ENCODE measurements at places on chromosomes 16 and 17.

DNA sequence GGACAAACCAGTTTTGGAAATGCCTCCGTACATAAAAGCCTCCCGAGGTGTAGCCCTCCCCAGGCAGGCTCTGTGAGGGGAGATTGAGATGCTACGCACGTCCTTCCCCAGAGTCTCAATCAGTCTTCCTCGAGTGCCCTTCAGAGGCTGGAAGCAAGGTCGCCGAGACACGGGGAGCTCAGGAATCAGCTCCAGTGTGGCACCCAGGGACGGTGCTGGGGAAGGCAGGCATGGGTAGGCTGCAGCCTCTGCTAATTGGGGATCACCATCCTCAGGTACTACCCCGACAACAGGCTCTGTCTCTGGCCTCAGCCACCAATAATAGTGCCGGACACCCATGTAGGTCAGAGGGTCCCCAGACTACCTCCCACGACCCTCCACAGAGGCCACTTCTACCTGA is 28.1 kb upstream of the GSG1L start:
- DNase-seq, result no peak

GRCh38 chr16:2026461-2027023 is at the start of gene NHERF2:
NHERF2 (plus strand) TSS chr16:2026902; CDS start chr16:2027006, 104 bp downstream.
- no peak for DNase-seq

- no peak for DNase-seq
Measured at GRCh38 chr17:79086609-79087427, 12.2 kb downstream of the ENGASE start.

DNA sequence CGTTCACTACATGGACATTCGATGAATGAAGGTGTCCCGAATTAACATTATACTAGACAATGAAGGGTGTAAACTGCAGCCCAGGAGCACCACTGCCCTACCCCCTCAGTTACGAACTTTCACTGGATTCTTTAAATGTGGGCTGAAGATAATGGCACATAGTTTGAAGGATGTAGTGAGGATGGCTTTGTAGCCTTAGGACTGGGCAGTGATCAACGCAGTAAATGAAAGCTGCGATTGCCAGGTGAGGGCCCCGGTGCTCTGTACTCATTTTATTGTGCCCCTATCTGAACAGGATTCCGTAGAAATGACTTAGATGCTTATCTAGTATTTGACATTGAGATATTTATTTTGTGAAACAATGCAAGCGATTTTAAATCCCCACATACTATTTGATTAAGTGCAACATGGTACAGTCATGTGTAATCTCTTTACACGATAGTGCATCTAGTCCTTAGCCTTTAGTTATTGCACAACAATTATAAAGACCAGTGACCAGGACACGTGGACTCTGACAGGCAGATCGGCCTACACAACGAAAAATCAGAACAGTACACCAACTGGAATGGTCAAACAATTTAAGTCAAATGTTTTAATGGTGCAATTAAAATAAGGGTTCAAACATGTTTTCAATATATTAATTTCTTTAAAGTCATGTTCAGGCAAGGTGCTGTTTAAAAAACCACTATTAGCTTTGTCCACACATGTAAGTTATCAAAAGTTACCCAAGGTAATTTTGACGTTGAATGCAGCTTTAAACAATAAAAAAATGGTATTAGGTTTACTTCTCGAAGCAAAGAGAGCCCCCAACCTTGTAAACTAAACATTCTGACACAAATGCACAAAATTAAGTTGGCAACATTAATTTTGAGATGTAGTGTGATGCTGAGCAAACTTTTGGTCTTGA is 17.4 kb upstream of the ERN1 start:
- no peak for DNase-seq

GRCh38 chr16:88974916-88975215 is 2.1 kb downstream of the CBFA2T3 start:
- DNase-seq, result no peak

DNA sequence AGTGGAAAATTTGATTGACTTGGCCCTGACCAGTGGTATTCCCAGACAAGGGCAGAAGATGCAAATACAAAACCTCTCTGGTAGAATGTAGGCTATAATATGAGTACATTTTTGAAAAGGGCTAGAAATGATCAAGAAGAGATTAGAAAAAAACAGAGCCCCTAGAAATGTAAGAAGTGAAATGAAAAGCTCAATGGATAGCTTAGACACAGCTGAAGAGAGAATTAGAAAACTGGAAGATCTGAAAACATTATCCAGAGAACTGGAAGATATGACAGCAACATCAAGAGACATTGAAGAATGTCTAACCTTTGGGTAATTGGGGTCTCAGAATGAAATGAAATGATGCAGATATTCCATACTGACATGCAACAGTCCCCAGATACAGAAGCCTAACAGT is 105.2 kb upstream of the ZNF750 start:
- no peak for DNase-seq

- no peak for DNase-seq
Measured at GRCh38 chr17:28372203-28372944, 880 bp downstream of the SARM1 start.
